ENCODE measurements at places on chromosomes 7 and 10. TPM values are rescaled to one million over a fixed set of nuclear protein-coding genes. Genes with fewer than 3 reads are reported as not detected.

Gene SOSTDC1
- not detected for total RNA-seq

Gene SPDYE9
- not detected for total RNA-seq

Gene PDE6C
- total RNA-seq, result not detected

Gene ASZ1
- not detected for total RNA-seq

Gene ACSL5
- total RNA-seq, result 8.1 TPM

Gene KAZALD1
- 21.2 TPM for total RNA-seq

Gene ZWINT
- 10.2 TPM for total RNA-seq

Gene SLC26A5
- total RNA-seq, result not detected

Gene GIMAP4
- total RNA-seq, result 1.8 TPM

Gene AMPH
- total RNA-seq, result 1.1 TPM

Gene MRC1
- total RNA-seq, result under 0.01 TPM

Gene SDK1
- 0.72 TPM for total RNA-seq

Gene CRHR2
- total RNA-seq, result not detected

Gene CCDC172
- not detected for total RNA-seq

Gene PAPOLB
- 0.49 TPM for total RNA-seq

Gene PRKG1
- total RNA-seq, result 14.7 TPM

Gene TET1
- 2.6 TPM for total RNA-seq

Gene FBXO24
- total RNA-seq, result 3.1 TPM

Gene AZGP1
- not detected for total RNA-seq

Gene GARS1
- 424 TPM for total RNA-seq

Gene EFCAB10
- not detected for total RNA-seq

Gene PNLIPRP2
- total RNA-seq, result not detected

Gene GNAT3
- total RNA-seq, result not detected

Gene ELMO1
- 5.8 TPM for total RNA-seq

Gene TRIM50
- total RNA-seq, result not detected

Gene LRRC61
- total RNA-seq, result not detected

Gene RADIL
- 8.8 TPM for total RNA-seq

Gene BTBD16
- total RNA-seq, result not detected

Gene TMEM196
- not detected for total RNA-seq

Gene KLF14
- not detected for total RNA-seq

Gene PON1
- not detected for total RNA-seq

Gene DLG5
- total RNA-seq, result 15.0 TPM

Gene HOXA4
- total RNA-seq, result not detected

Gene OPN4
- total RNA-seq, result not detected

Gene KEL
- total RNA-seq, result 0.49 TPM

Gene ACSM6
- not detected for total RNA-seq

Gene GIMAP7
- not detected for total RNA-seq

Gene STAG3
- 1.8 TPM for total RNA-seq

Gene RASSF4
- total RNA-seq, result 18.6 TPM

Gene AHR
- 245 TPM for total RNA-seq

Gene PCBD1
- total RNA-seq, result 13.5 TPM

Gene MYH16
- total RNA-seq, result not detected

Gene OR2A7
- total RNA-seq, result not detected

Gene PURB
- total RNA-seq, result 7.6 TPM

Gene AKR1C4
- not detected for total RNA-seq

Gene SRRT
- total RNA-seq, result 43.1 TPM

Gene METTL27
- total RNA-seq, result 4.5 TPM

Gene FAM237B
- not detected for total RNA-seq

Gene IDI2
- not detected for total RNA-seq

Gene TMEM184A
- not detected for total RNA-seq

Gene CYP3A5
- not detected for total RNA-seq

Gene RELN
- 0.18 TPM for total RNA-seq

Gene ZNF117
- 2.6 TPM for total RNA-seq

All from cardiac atrium fibroblast (primary cell).